ENCODE measurements at places on chromosomes 7 and 10.

- no peak for DNase-seq
Observed at GRCh38 chr10:62961951-62962523, 145.9 kb upstream of the EGR2 start.

DNA sequence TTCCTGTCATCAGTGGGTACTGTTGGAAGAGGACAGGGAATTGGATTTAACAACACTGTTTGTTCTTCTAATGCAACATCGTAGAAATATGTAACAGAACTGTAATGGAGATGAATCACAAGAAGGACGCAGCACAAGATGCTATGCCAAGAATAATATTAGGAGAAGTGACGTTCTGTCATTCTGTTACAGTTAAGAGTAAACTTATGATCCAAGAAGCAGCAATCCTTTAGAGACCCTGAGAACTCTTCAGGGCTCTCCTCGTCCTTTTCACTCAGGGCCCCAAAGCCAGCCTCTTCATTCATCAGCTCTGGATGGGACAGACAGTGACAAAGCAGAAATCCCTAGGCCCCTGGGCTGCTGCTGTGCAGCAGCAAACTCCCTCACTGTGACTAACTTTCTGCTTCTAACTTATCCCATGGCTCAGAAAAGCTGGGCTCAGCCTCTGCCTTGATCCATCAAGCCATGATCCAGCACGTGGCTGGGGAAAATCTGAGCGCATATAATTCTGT lies 8.7 kb upstream of the IL6 start:
- DNase-seq, result no peak

DNA sequence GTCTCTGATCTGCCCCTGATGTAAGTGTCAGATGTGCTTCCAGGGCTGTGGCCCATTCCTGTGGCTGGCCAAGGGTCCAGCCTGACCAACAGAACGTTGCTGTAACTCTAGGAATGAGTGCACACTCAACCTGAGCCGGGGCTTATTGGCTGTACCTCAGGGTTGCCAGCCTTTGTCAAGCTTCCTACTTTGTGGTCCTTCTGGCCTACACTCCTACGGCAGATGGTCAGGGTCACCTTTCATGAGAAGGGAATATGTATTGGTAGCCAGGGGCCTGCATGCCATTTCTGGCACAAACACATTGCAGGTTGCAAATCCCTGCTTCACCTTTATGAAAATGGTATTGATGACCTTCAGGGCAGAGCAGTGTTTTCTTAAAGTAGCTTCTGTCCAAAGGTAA lies 64.5 kb downstream of the MTURN start:
- DNase-seq, result no peak

- no peak for DNase-seq
Observed at GRCh38 chr7:117872561-117873309, 506 bp downstream of the CTTNBP2 start.

DNA sequence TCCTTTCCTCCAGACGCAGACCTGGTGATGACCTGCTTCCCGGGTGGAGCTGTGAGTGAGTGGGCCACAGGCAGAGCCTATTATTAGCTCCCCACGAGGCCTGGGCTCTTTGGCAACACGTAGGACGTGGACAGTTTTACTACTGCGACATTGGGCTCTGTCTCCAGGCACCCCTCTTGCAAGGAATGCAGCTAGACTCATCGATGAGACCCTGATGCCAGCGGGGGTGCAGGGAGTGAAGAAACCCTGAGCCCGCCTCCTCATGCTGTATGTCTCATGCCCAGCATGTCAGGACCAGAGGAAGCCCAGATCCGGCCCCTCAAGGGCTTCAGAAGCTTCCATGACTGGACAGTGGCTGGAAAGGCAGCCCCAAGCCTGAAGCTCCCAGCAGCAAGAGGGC lies 161.9 kb downstream of the TCERG1L start:
- no peak for DNase-seq

DNA sequence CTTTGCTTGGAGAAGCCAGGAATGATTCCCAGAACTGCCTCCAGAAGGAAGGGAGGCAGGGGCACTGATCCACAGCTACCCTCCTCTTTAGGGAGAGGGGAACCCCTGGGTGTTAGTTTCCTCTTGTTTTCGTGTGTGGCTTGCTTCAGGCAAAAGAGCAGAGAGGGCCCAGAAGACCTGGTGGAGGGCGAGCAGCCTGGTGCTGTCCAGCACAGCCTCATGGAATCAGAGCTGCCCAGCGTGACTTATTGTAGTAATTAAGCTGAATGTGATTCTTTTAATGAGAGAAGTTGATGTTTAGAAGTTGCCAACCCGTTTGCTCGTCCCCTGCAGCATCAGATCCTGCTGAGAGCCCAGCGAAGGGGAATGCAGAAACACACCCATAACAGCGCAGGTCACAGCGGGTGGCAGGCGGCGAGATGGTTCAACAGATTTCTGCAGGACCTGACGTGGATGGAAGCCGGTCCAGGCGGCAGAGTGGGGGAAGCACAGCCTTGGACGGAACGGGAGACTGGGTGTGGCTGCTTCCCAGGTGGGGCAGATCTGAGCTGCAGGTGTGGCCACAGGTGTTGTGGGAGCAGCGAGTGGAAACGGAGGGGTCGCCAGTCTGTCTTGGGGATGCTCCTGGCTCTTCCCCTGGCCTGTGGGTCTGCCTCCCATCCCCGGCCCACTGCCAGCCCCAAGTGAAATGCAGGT lies 53.7 kb upstream of the SHH start:
- no peak for DNase-seq

DNA sequence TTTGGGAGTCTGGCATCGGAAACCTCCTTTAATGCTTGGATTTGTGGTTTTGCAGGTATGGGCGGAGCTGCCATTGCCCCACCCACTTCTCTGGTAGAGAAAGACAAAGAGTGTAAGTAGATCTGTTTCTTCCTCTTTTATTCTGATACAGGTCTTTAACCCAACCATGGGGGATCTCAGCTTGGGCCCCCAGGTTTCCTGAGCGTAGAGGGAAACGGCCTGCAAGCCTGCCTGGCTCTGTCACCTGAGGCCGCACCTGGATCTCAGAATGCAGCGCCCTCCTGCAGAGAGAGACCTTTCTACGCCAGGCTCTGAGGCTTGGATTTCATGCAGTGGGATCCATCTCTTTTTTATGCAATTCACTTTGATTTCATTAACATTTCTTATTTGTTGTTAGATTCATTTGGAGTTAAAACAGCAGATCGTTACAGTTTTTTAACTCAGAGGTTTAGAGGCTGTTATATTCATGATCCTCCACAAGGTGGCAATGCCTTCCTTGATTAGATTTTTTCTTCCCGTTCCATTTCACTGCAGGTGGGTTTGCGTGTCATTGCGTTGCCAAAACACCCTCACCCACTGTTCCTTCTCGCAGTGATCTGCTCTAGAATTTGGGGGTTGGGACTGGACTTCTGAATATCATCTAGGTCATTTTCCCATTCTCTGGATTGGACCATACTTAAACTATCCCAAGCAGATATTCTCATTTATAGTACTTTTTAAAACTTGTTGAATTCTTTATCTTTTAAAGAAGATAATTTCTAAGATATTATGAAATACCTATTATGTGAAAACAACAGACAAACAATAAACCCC lies 20.0 kb downstream of the RBM17 start:
- DNase-seq, result peak; percentile 27

DNA sequence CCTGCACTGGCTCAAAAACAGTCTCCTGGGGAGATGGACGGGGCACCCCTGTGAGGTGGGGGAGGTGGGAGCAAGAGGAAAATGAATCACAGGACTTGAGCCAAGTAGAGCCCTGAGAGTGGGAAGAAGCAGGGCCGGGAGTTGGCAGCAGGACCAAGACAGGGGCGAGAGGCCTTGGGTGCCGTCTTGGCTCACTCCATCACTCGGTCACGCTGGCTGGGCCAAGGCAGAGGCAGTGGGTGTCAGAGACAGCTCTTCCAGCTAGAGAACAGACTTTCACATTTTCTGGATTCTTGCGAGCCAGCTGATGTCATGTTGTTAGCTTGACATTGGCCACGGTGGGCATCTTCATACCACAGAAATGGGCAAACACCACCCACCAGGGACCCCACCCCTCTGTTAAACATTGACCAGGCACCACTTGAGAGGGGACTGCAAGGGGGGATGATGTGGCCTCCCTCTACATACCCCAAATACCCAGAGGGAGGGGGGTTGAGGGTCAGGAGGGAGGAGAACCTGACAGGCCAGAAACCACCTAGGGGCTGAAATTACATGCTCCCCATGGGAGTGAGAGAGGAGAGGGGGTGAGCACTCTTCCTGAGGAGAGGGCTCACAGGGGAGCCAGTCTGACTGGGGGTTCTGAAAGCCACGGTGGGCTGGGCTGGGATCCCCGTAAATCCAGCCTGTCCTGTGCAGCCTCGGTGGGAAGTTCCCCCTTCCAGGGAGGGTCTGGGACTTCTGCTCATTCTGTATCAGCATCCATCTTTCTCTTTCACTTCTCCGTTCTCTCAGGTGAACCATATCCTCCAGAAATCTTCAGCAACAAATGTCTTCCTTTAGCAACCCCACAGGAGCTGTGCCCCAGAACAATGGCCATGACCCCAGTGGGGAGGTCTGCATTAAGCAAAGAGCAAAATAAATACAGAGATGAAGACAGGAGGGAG lies 19.6 kb downstream of the CAMK2B start:
- DNase-seq, result no peak

DNA sequence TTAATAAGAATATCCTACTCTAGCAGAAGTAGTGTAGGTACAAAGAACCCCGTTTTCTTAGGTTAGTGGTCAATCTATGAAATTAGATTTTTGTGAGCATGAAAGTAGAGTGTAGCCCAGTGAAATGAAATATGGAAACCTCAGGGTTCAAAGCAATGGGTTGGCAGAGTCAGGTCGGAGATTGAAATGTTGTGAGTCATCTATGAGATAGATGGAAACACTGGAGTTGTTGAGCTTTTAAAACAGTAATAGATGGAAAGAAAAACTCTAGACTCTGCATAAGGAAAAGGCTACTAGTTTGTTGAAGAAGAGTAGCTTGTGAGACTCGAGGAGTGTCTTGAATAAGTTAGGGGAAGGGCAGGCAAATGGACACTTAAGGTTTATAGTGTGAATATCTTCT lies 251.9 kb downstream of the EXOC4 start:
- no peak for DNase-seq

DNA sequence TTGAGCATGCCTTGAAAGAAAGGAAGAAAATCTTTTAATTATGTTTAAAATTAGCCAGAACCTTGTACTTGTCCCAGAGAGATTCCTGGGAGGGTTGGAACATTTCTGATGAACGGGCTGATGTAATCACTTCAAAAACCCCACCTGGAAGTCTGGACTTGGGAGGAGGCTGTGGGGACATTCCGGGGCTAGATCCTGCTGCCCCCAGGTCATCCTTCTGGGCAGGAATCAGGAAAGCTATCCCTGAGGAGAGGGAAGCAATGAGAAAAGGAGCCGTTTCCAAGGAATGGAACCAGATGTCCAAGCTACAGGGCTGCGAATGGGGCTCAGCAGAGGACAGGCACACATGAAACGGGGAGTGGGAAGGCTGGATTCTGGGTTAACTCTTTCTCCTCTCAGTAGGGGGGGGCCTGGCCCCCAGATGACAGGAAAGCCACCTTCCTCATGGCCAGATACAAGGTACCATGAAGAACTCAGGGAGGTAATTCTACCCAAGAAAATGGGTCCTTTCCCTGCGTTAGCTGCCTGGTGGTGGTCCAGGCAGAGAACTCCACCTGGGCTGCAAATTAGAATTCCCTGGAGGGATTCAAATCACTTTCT lies 280.1 kb downstream of the TCF7L2 start:
- DNase-seq, result no peak

DNA sequence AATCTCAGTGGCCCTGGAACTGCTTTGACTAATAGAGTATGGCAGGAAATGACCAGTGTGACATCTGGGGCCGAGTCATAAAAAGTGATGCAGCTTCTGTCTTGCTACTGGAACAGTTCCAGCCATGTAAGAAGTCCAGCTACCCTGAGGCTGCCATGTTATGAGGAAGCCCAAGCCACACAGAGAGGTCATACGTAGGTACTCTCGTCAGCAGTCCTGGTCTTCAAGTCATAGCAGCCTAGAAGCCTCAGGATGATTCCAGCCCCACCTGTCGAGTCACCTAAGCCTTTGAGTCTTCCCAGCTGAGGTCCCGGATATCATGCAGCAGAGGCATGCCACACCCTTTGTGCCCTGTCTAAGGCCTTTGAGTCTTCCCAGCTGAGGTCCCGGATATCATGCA lies 92.1 kb downstream of the PPP1R3C start:
- no peak for DNase-seq

GRCh38 chr7:44324204-44324480 lies 1.3 kb downstream of the CAMK2B start:
- DNase-seq, result no peak

DNA sequence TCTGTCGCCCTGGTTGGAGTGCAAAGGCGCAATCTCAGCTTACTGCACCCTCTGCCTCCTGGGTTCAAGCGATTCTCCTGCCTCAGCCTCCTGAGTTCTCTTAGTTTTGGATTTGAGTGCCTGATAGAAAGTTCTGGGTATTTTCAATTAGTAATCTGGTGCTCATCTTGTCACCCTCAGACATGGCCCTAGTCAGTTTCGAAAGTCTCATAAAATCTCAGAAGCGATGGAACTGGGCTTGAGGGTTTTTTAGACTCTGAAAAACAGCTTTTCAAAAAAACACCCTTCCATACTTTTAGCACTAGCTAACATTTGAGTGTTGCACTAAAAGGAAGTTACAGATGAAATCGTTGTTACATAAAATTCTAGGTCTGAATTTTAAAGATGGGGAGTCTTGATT lies 9.4 kb upstream of the PIP4K2A start:
- no peak for DNase-seq

- DNase-seq, result no peak
Observed at GRCh38 chr10:122561212-122561611, 658 bp downstream of the DMBT1 start.

GRCh38 chr10:104308439-104308903 lies 29.8 kb downstream of the ITPRIP start:
- no peak for DNase-seq

DNA sequence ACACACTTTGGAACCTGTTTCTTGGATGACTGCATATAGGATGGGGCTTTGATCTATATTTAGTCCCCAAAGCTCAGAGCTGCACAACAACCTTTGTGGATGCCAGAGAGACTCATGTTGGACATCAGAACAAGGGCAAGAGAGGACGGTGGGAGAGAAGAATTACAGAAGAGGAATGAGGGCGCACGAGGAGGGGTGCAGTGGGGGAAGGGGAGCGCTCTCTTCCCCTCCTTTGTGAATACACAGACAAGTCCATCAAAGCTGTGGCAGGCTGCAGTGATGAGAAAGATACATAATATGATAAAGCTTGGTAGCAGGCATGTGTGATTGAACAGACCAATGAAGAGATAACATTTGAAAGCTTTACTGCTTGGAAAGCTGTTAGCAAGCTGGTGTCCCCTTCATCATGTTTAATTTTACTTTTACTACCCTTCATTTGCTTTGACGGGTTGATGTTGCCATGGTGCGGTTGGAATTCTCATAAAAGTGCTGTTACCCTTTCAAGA lies 857.8 kb downstream of the KCNMA1 start:
- DNase-seq, result no peak

DNA sequence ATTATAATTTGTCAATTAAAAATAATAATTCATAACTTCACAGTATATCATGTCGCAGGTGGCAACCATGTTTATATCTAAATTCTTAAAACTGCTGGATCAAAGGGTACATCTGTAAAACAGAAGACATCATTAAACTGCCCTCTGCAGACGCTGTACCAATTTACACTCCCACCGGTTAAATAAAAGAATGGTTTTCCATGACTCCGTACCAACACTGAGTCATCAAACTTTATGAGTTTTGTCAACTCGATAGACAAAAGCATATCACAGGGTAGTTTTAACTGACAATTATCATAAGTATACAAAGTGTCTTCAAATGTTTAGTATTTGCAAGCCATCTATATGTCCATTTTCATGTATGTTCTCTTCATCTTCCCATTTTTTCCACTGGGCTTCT lies 5.7 kb upstream of the GSTK1 start:
- DNase-seq, result no peak

Measured in stimulated activated CD4-positive, alpha-beta T cell treated with anti-CD3 and anti-CD28 coated beads, Interleukin-1b, Interleukin-23, amount 100 ng/mL, for 4 hours (primary cell).